ENCODE measurements at places on chromosomes 16 and 17.

DNA sequence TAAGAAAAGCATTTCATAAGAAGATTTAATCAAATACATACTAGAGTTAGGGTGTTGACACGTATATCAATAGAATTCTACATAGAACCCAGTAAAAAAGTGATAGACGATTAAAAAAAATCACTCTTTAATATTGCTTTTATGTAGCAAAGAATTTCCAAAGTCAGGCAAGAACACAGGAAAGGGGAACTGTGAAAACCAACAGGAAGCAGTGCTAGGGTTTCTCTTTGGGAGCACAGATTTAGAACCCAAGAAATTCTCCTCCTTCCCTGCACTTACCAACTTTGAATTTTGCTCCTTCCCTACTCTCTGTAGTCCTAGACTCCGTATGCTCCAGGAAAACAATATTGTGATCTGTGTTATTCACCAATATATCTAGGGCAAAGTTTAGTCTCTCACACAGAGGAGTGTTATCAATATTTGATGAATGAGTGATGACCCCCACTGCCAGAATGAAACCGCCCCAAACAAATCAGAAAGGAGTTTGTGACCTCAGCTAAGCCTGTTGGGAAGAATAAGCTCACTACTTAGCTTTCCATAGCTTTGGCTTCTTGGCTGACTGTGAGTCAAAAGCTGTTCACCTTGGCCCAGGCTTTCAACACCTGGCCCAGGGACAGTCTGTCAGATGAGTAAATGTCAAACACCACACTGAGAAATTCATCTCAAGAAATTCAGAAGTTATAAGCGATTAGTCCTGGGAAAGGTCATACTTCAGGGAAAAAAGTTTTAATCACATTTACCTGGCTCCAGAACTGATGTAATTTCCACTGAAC, 8.6 kb downstream of the RFWD3 start:
- no peak for ATAC-seq

DNA sequence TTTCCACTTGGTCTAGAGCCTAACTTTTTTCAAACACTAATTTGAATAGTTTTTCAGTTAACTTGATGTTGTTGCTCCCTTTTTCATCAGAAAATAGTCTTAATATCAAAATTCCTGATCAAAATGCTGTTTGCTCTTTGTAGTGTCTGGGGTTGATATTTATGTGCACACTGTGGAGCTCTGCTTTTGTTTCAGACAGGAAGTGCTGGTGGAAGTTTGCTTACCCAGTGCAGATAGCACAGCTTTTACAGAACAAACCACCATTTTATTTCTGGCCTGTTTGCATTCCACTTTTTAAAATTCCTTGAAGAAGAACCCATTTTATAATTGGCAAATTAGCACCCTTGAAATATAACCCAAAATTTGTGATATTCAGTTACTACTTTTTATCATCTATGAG, 125.4 kb downstream of the MRTFB start:
- ATAC-seq = no peak

DNA sequence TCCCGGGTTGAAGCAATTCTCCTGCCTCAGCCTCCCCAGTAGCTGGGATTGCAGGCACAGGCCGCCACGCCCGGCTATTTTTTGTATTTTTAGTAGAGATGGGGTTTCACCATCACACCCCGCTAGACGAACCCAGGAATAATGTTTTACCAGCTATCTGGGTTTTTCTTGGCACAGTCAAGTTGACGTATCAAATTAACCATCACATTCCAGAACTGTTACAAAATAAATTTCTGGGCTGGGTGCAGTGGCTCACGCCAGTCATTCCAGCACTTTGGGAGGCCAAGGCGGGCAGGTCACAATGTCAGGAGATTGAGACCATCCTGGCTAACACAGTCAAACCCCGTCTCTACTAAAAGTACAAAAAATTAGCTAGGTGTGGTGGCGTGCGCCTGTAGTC, 501.2 kb downstream of the SHISA9 start:
- no peak for ATAC-seq

DNA sequence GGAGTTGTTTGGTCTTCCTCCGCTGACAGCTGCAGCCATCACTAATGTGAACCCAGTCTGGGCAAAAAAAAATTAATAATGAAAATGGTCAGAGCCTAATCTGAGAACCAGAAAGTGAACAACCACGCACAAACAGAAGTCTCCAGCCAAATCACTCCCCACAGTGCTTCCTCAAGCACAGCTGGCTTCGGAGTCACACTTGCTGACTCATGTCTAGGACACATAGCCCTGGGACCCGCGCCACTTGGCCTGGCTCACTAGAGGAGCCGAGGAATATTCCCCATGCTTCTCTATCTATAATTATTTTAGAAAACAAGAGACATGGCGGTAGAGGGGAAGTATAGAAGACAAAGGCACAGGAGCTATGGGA, 109.1 kb downstream of the ZFHX3 start:
- ATAC-seq = peak; percentile 69

- peak; percentile 84 for ATAC-seq
These were observed 10.1 kb upstream of the ERCC4 start for GRCh38 chr16:13909872-13910303.

- no peak for ATAC-seq
These were observed 27.5 kb downstream of the GOSR2 start for GRCh38 chr17:46950342-46950996.

DNA sequence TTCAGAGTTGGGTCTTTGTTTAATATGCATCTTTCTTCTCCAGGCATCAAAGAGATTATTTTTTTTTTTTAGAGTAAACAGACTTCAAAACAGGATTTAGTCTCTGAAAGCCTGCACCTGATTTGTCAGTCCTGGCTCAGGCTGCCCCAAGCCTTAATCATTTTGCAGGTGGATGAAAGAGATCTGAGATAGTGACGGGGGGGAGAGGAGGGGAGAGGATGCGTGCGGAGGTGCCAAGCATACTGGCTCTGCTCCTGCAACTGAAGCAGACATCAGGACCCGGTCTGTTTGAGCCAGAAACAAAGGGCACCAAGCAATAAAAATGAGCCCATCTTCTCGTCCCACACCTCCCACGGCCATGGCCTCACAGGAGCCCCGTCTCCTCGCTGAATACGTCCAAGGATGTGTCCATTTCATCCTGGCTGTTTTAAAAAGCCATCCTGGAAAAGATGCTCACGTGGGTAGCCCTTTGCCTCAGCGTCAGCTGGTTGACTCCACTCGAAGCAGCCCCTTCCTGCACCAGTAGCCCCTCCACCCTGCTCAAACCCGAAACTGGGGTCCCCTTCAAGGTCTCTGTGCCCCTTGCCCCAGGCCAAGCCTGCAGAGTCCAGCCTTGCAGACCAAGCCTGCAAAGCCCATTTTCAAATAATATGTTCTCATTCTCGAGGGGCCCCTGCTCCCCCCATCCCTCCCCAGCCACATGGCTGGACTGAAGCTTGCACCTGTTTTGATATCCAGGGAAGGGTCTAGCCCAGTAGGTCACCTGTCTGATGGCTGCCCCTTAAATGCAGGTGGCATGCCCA, 84.8 kb upstream of the TNRC6C start:
- ATAC-seq = no peak

DNA sequence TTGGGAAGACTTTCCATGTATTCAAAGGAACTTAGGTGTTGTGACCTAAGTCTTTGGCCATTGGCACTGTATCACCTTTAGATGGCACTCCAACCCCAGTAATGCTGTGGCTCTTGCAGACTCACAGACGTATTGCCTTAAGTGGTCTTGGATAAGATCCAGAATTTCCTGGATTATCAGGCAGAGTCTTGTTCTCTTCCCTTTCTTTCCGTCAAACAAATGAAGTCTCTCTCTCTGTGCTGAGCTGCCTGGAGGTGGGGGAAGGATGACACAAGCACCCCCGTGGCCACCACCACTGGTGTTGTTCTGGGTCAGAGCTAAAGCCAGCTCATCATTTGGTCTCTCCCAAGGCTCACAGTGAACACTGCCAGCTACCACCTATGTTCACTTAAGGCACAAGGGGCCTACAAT, 789.9 kb upstream of the KIF2B start:
- no peak for ATAC-seq

- ATAC-seq = no peak
These were observed 3.3 kb downstream of the DUS1L start for GRCh38 chr17:82062076-82062983.

DNA sequence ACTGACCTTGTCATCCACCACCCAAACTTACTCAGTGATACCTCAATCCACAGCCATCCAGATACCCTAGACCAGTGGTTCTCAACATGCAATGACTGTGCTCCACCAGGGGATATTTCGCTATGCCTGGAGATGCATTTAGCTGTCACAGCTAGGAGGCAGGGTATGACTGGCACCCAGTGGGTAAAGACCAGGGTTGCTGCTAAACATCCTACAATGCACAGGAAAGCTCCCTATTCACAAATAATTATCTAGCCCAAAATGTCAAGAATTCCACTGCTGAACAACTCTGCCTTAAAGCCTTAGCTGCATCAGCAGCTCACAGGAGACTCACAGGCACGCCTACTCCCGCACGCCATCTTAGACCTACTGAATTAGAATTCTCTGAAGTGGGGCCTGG, 212.6 kb downstream of the GRIN2A start:
- ATAC-seq = no peak

DNA sequence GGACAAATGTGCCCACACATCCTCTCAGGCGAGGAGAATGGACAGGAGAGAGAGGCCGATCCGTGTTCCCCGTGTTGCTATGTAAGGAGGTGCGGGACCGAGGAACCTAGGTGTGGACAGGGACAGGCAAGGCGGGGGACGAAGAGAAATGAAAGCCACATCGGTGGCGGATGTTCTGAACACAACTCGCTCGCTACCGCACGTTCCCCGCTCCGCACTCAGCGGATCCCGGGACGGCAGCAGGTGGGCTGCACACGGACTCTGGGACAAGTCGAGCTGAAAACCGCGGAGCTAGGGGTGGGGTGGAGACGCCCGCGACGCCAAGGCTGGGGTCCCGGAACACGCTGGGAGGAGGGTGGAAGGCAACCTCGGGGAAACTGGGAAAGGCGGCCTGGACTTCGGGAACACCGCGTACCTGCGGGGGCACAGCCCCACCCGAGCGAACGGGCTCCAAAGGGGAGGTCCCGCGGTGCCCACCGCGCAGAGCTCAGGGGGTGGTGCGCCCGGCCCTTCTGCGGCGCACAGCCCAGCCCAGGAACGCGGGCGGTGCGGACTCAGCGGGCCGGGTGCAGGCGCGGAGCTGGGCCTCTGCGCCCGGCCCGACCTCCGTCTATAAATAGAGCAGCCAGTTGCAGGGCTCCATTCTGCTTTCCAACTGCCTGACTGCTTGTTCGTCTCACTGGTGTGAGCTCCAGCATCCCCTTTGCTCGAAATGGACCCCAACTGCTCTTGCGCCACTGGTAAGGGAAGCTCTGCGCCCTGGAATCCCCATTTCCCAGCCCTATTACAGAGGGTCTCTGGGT, at the start of gene MT1E:
MT1E (plus strand) TSS at position 642 of the 803 bp plus-strand sequence; CDS start at position 713, 71 bp downstream.
- ATAC-seq = peak; percentile 89

DNA sequence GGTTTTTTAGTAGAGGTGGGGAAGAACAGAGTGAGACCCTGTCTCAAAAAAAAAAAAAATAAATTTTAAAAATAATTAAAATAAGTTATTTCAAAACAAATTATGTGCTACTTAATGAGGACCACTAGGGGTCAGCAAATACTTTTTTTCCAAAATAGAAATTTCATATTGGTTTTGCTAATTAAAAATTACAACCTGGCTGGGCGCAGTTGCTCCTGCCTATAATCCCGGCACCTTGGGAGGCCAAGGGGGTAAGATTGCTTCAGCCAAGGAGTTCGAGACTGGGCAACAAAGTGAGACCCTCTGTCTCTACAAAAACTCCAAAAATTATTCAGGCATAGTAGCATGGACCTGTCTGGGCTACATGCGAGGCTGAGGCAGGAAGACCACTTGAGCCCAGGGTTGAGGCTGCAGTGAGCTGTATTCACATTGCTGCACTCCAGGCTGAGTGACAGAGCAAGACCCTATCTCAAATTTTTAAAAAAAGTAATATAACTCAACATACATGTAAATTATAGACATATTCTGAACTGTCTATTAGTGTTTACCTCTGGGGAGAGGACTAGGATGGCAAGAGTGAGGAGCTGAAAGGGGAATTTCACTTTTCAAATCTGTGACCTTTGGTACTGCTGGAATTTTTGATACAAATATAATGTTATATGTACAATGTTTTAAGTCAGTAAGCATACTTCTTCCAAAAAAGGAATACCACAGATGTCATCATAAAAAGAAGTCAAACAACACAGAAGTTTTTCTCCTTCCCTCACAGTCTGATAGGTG, 8.1 kb downstream of the MEIOB start:
- peak; percentile 56 for ATAC-seq

DNA sequence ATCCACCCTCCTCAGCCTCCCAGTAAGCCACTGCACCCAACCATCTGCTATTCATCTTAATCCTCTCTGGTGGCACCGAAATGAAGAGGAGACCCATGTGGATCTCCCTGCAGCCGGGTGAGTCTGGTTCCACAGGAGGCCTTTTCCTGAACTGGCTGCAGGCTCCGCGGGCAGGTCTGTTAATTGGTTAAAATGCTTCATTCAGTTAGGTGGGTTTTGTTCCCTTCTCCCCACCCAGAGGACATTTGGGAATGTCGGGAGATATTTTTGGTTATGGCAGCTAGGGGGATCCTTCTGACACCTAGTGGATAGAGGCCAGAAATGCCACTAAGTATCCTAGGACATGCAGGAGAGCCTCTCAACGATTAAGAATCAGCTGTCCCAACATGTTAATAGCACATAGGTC, 16.7 kb downstream of the C16orf54 start:
- ATAC-seq = peak; percentile 91

DNA sequence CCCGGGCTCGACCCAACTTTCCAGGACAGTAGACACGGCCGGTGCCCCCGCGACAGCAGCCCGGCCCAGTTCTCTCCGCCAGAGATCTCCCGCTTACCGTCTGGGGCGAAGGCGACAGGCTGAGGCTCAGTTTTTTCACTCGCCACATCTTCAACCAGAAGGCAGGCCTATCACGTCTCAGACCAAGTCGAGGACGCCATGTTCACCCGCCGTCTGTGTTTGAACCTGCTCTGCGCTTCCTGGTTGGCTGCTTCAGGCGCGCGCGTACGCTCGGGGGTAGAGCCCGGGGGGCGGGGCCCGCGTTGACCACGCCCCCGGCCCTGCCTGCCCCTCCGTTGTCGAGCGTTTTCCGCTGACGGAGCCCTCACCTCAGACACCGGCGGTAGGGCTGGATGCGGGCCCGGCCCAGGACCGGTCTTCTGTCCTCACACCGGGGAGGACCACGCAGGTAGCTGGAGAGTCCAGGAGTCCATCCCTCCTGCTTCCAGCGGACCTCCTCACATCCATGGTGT, at the start of gene SPAG5:
SPAG5 (minus strand) TSS at position 227 of the 512 bp plus-strand sequence; CDS start at position 148, 79 bp downstream.
- peak; percentile 95 for ATAC-seq

DNA sequence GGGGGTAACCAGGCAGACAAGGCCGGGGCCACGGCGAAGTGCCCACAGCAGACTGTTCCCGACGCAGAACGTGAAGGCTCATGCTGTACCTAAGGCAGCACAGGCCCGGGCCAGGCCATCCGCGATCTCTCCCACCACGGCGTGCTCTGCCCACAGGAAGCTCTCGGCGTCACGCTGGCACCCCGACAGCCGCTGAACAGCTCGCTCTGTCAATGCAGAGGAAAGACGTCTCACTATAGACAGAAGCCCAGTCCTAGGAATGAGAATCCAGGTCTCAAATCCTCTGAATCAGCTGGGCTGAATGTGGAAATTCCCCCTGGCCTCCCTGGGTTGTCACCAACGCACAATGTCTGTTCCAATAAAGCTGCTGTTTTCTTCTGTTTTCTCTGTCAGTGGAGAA, 21.4 kb downstream of the SERPINF1 start:
- ATAC-seq = no peak
